ENCODE measurements at places on chromosomes 12 and 14. TPM values are rescaled to one million over a fixed set of nuclear protein-coding genes. Genes with fewer than 3 reads are reported as not detected.

Gene PLEKHD1
- total RNA-seq, result not detected

Gene SIX6
- total RNA-seq, result not detected

Gene TMPRSS12
- not detected for total RNA-seq

Gene LLPH
- 34.1 TPM for total RNA-seq

DNA sequence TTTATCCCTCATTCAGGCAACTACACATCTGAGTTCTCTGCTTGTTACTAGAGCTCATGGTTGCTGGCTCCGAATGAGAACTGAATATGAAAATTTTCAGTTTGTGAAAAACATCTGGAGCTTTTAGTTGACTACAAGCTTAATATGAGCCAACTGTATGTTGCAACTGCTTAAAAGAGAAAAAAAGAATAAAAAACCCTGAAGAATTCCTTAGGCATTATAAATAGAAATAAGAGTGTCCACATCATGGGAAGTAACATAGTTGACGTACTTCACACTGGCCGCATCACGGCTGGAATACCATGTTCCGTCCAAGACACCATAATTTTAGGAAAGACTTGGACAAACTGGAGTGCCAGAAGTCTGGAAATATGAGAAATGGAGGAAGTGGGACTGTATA is 57.9 kb downstream of the PDE3A start:
- no peak for DNase-seq

GRCh38 chr14:91879196-91879595 is 11.9 kb upstream of the TC2N start:
- no peak for DNase-seq

GRCh38 chr12:80262346-80262745 is 163.0 kb downstream of the OTOGL start:
- DNase-seq, result no peak

GRCh38 chr12:104641862-104642261 is 185.1 kb downstream of the CHST11 start:
- DNase-seq, result no peak

- peak; percentile 4 for DNase-seq
These were observed 241.8 kb upstream of the ATP2B1 start for GRCh38 chr12:89950421-89950820.

DNA sequence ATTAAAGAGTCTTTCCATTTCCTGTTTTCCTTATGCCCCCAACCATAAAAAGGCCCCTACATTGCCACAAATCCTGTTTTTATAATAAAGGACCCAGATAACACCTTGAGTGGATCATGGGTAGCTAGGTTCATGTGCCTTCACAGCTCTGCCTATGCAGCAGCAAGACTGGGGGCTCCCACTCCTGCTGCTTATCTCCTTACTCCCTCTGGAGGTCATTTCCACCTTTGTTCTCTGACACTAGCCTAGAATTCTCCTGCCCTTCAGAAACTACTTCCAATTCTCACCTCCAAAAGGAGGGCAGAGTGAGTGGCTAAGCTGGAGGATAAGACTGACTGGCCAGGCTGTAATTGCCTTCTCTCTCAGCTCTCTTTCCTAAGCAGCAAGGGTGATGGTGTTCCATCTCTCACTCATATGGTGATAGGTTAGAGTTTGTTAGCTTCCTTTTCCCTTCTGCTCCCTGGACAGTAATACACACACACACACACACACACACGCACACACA is 20.0 kb upstream of the STAC3 start:
- DNase-seq, result no peak

DNA sequence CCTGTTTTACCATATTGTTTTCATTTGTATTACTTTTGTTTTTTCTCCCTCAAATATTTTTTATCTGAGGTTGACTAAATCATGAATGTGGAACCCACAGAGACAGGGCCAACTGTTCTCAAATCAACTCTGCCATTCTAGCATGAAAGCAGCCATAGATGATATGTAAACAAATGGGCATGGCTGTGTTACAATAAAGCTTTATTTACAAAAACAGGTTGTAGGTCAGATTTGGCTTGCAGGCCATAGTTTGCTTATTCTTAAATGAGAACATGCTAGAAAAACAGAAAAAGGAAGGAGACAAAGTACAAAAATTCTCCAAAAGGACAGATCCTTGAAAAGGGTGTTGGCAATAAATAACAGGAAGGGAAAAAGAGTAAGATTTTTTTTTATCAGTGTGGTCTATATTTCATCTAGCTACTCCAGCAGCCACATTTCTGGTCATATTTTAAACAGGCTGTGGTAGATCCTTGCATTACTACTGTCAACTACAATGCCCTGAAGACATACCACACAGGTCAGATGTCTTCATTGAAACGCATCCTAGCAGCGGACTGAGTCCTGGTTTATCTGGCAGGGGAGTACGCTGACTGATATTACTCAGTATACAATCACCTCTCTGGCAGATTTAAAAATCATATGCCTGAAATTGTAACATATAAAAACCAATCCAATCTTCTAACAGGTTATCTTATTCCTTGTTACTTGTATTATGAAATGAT is 42.9 kb downstream of the SPPL3 start:
- DNase-seq, result no peak

GRCh38 chr14:65290830-65291229 is 121.7 kb upstream of the FUT8 start:
- DNase-seq, result peak; percentile 63

DNA sequence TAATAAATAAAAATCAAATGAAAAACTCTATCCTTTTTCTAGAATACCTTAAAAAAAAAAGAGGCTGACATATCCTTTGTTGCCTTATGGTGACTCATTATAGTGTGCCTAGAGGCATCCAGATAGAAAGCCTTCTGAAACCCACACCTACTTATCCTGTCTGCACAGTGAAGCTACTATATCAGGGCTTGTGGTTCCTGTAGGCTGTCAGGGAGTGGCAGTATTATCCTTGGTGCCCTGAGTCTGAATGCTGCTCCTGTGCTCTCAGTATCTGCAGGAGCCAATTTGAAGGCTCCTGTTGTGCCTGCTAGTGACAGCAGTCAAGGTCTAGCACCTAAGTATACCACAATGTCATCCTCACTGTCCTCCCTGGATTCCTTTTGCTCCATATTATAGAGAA is 168.4 kb upstream of the AVPR1A start:
- no peak for DNase-seq

- DNase-seq, result no peak
These were observed 225.0 kb upstream of the G2E3 start for GRCh38 chr14:30333934-30334333.

GRCh38 chr12:87846045-87846444 is 183.2 kb downstream of the C12orf50 start:
- DNase-seq, result no peak

- DNase-seq, result no peak
These were observed 367.2 kb downstream of the EMP1 start for GRCh38 chr12:13563743-13564125.

DNA sequence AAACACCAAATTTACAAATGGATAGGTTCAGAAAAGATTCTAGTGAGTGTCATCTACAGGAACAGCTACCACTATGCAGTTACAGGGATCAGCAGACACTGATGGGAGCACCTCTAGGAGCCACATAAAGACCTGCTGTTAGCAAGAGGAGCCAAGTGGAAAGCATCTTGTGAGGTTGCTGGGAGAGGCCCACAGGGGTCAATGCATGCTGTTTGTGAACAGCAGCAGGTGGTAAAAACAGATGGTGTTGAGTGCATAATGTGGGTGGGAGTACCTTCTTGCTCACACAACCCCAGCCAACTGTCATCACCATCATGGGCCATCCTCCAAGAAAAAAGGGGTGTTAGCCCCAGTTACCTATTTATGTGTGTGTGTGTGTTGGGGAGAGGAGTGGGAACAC is 215.2 kb upstream of the SSTR1 start:
- no peak for DNase-seq
